Daoy (cell line): ENCODE measurements at places on chromosomes 3 and 15.

DNA sequence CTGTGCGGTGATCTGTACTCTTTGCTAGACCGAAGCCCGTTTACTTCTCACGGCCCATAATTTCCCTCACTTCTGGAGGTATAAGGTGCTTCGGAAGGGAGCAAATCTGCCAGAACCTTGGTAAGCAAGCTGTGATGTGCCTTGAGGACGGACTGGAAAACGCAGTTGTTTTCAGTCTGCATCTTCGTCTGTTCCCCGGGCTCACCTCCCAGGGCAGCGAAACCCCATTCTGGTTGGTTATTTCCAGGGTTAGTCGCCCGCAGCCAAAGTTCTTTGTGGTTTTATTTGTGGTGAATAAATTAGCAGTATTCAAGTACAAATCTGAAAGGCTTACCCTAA lies 401 bp downstream of the RAMAC start:
- DNase-seq, result no peak

- DNase-seq, result no peak
Measured at GRCh38 chr3:22959593-22959992, 243.5 kb upstream of the UBE2E2 start.

- DNase-seq, result no peak
Measured at GRCh38 chr15:91184441-91184840, 84.4 kb downstream of the SV2B start.

DNA sequence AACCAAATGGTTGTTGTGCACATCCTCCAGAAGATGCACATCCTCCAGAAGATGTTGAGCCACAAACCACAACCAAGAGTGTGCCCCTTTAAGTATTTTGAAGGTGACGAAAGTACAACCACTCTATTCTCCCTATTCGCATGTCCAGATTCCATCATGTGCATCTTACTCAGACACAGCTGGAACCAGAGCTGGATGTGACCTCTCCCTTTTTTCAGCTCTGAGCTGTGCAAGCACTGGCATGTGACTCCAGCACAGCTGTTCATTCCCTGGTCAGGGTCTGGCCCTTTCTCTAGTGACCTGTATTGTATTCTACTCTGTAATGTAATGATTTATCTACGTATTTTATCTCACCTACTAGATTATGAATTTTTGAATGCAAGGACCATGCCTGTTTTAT lies 29.3 kb upstream of the DLG1 start:
- no peak for DNase-seq

- DNase-seq, result peak; percentile 46
Measured at GRCh38 chr15:70094690-70095311, 2.9 kb downstream of the TLE3 start.

- DNase-seq, result no peak
Measured at GRCh38 chr3:124202754-124203153, 210.8 kb upstream of the ROPN1 start.

- DNase-seq, result no peak
Measured at GRCh38 chr3:9180764-9181117, 68.7 kb downstream of the SRGAP3 start.

DNA sequence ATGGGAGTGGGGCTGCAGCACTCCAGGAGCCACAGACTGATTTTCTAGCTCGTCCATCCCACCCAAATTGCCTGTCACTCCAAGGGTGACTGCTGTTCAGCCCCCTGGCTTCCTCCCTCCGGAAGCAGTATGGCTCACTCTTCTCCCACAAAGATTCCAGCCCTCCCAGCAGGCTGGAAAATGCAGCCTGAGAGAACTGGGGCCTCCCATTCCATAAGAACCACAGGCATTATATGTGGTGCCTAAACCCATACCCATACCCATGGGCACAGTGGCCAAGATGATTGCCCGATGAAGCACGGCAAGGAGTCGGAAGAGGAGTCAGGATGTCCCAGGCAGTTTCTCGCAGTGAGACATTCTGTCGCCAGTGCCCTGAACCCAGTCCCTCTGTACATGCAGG lies 6.0 kb upstream of the VILL start:
- no peak for DNase-seq

DNA sequence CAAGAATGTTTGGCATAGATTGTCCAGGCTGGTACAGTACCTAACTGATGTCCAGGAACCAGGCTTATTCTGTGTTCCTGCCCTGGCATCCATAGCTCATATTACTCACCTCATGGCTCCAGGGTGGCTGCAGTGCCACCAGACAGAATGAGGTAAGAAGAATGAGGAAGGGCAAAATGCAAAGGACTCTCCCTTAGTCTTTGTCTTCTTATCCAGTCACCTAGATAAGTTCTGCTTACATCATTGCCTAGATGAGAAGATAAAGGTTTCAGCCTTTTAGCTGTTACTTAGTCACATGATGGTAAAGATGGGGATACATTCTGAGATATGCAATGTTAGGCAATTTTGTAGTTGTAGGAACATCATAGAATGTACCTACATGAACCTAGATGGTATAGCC lies 45.8 kb downstream of the CHP1 start:
- no peak for DNase-seq

- DNase-seq, result no peak
Measured at GRCh38 chr15:55237219-55238130, 40.7 kb upstream of the RSL24D1 start.

- DNase-seq, result peak; percentile 73
Measured at GRCh38 chr3:129608087-129608935, 1.8 kb upstream of the PLXND1 start.

DNA sequence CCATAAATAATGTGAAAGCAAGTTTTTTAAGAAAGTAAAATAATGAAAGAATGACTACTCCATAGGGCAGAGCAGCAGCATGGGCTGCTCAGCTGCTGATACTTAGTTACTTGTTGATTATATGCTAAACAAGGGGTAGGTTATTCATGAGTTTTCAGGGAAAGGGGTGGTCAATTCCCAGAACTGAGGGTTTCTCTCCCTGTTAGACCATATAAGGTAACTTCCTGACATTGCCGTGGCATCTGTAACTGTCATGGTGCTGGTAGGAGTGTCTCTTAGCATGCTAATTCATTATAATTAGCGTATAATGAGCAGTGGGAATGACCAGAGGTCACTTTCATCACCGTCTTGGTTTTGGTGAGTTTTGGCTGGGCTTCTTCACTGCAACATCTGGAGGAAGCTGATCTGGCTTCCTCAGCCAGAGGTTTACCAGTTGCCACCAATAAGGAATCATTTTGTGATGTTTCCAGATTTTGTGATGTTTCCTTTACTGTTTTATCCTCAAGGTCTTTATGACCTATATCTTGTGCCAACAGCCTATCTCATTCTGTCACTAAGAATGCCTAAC lies 121.8 kb upstream of the CHL1 start:
- DNase-seq, result no peak

DNA sequence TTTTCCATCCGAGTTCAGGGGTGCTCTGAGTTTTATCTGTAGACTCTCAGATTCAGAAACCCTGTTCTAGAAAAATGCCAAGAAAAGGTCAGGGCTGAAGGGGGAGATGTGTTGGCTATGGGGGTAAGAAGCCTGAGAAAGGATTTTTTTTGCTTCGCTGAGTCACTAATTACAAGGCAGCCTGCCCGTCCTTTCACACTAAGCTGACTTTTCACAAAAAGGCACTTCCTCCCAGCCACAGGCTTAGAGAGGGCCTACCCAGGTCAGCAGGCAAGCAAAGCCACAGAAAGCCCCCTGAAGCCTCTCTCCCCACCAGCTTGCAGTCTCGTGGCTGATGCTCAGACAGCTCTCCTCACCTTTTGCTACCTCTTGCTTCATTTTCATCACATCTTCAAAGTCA lies 192.6 kb upstream of the PRICKLE2 start:
- peak; percentile 71 for DNase-seq

- DNase-seq, result no peak
Measured at GRCh38 chr15:49817100-49817499, 196.3 kb downstream of the DTWD1 start.

GRCh38 chr3:58135712-58136543 lies 74.8 kb downstream of the DNASE1L3 start:
- DNase-seq, result no peak

DNA sequence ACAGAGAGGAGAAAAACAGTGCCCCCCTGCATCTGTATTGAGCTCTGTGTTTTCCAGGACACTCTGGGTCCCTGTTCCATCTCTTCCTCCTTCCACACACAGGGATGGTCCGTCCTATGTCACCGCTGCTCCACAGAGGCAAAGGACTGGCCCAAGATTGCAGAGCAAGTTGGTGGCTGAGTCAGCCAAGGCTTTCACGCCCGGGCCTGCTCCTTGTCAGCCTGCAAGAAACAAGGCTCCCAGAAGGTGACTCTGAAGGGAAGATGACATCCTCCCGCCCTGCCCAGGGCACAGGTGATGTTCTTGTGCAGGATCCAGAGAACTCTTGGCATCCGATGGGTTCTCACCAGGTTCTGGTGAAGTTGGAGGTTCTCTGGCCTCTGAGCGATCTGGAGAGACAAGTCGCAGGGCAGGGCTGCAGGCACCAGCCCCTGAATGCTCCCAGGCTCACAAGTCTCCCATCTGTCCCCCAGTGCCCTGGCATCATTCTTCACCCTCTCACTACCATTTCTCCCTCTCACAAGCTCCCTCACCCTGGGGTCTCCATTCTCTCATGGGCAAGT lies 138.6 kb downstream of the MEGF11 start:
- no peak for DNase-seq

GRCh38 chr3:18099611-18100010 lies 325.5 kb downstream of the SATB1 start:
- peak; percentile 41 for DNase-seq

DNA sequence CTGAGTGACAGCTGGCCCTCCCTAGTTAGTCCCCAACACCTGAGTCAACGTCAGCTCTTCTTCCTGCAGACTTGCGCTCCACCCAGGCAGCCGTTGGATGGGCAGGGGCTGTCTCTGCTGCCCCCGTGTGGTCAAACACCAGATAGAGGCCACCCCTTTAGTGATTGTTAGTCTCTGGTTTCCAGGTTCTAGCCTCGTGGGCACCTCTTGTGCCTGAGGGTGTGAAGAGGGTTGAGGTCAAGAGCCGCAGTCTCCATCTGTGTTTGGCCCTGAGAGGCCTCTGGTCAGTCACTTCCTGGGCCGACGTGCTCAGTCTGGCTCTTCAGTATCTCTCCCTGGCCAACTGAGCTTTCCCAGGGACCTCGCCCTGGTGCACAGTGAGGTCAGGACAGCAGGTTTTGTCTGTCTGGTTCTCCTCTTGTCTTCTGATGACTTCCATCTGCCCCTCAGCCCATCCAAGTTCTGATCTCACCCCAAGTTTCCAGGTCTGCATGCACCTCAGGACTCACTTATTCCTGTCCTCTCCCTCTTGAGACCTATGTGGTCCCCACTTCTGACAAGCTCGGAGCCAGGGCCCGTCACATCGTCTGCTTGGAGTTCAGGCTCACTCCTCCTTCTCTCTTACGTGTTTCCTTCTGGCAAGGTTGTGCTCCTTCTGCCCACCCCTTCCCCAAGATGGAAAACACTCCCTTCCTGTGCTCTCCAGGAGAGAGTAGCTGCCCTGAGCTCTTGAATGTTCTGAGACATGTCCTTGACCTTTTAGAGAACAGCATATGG lies 20.9 kb downstream of the CD276 start:
- peak; percentile 64 for DNase-seq

- peak; percentile 71 for DNase-seq
Measured at GRCh38 chr3:99686955-99687612, 48.7 kb downstream of the COL8A1 start.

DNA sequence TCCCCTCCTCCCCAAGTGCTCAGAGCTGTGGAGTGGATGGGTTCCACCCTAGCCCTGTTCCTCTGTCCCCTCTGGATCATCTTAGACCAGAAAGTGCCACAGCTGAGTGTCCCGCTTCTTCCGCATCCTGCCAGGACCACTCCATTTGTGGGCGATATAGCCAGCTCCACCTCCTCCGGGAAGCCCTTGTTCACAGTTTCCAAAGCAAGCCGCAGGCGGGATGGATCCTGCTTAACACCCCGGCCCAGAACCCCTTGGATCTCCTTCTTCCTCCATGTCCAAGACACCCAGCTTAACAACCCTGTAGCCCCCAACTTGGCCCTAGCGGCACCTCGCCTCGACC lies 490 bp upstream of the ALAS1 start:
- no peak for DNase-seq

DNA sequence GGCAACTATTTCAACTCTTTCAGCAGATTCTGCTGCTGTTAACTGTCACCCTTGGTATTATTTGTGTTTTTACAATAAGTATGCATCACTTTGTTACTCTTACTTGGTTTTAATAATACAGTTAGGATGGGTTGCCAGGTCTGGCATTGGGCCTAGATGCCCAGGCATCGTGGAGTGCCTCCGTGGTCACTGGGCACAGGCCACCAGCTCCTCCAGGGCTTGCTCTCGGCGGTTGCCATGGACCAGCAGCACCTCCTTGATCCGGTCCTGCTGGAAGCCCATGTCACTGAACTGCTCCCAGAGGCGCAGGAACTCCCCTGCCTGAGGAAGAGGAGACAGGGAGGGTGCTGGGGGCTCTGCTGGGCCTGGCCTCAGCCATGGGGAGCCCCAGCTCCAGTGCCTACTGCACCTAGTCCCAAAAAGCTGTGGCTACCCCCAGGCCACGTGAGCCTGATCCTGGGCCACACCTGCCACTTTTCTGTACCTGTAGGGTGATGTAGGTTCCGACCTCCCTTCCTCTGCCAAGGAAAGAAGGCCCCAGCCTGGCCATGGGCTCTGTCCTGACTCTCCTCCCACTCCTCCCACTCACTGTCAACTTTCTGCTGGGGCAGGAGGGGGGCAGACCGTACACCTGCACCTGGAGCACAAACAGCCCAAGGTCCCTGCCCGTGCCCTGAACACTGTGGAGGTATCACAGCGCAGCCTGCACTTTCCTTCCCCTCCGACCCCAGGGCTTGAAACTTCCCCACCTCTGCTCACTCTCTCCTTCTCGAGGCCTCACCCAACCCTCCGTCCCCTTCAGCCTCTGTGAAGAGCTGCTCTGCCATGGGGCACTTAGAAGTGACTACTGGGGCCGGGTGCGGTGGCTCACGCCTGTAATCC lies 16.6 kb downstream of the KBTBD13 start:
- no peak for DNase-seq

DNA sequence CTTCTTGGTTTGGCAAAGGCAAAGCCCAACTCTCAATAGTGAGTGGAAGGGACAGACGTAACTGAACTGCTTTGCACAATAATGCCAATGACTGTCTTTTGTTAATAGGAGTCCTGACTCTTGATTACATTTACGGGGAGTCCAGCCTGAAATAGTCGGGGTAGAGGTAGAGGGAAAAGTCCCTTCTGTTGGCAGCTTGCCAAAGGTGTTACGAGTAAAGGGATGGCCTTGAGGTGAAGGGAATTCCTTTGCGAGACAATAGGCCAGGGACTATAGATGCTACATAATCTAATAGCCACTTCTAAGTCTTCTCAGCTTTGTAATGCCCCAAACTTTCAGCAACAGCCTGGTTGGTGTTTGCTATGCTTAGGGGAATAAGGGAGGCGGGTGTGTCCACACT lies 2.2 kb upstream of the SENP2 start:
- DNase-seq, result no peak

- no peak for DNase-seq
Measured at GRCh38 chr3:174218016-174218415, 641.1 kb upstream of the NAALADL2 start.

GRCh38 chr15:45276831-45277230 lies 24.8 kb downstream of the SLC28A2 start:
- peak; percentile 6 for DNase-seq

DNA sequence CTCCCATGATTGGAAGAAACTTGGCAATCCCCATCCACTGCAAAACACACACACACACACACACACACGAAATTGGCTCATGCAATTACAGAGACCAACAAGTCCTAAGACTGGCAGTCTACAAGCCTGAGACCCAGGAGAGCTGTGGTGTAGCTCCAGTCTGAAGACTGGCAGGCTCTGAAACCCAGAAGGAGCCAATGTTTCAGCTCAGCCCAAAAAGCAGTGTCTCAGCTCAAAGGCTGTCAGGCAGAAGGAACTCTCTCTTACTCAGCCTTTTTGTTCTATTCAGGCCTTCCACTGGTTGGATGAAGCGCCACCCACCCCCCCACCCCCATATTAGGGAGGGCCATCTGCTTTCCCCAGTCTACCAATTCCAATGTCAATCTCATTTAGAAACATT lies 32.1 kb downstream of the MESD start:
- DNase-seq, result no peak
